ENCODE measurements at places on chromosomes 3 and 15. TPM values are rescaled to one million over a fixed set of nuclear protein-coding genes. Genes with fewer than 3 reads are reported as not detected.

GRCh38 chr15:89912674-89913396 is at the start of gene ARPIN:
TSS of gene ARPIN (minus strand) at chr15:89912952. CDS start at chr15:89912835, 117 bp downstream.
- H3K4me1 ChIP-seq, result no peaks in the 10 kb centered on the region
- H3K4me3 ChIP-seq, result no peak within 1 kb of the TSS
- DNase-seq, result no peak

P2RY13 gene
- not detected for total RNA-seq

DNA sequence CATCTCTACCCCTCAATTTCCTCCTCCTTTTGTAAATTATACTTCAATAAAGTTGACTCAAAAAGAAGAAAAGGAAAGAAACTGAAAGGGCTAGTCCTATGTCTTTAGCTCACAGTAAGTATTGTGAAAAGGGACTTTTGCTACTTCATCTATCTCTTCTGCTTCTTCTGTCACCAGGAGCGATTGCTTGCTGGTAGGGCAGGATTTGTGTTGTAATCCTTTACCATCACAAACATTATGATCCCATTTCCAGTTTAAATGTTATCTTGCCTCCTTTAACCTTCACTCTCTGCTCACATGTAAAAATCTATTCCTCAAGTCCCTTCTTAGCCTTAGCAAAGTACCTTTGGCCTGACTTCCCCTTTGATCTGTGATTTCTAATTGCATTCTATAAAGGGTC is 537.1 kb downstream of the AGBL1 start:
- DNase-seq, result no peak
- no peaks in the 10 kb centered on the region for H3K27me3 ChIP-seq
- H3K4me1 ChIP-seq, result no peaks in the 10 kb centered on the region
- H3K27ac ChIP-seq, result no peak overlapping the region
- no peaks in the 10 kb centered on the region for H3K36me3 ChIP-seq

CSPG4 gene
- total RNA-seq, result 2.2 TPM

GRCh38 chr3:120846073-120846472 is 61.9 kb upstream of the STXBP5L start:
- DNase-seq, result no peak
- H3K36me3 ChIP-seq, result no peaks in the 10 kb centered on the region
- H3K4me1 ChIP-seq, result no peaks in the 10 kb centered on the region
- no peak overlapping the region for H3K4me3 ChIP-seq

DNA sequence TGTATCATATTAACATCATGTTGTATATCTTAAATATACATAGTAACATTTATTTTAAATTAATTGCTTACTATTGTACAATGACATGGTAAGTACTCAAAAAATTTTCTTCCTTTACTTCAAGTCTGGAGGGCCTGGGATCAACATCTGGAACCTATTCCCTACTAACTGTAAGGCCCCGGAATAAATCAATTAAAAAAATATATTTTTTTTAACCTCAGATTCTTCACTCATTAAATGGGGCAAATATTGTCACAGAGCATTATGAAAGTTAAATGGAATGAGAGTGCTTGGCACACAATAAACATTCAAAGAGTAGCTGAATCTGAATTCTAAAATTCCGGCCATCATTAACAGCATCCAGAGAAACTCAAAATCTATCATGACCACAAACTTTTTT is 16.5 kb downstream of the GSK3B start:
- H3K4me3 ChIP-seq, result no peak overlapping the region
- no peak for DNase-seq
- peaks cover 3% of the 10 kb centered on the region for H3K36me3 ChIP-seq
- peaks cover 3% of the 10 kb centered on the region for H3K4me1 ChIP-seq
- H3K27ac ChIP-seq, result no peak overlapping the region

DNA sequence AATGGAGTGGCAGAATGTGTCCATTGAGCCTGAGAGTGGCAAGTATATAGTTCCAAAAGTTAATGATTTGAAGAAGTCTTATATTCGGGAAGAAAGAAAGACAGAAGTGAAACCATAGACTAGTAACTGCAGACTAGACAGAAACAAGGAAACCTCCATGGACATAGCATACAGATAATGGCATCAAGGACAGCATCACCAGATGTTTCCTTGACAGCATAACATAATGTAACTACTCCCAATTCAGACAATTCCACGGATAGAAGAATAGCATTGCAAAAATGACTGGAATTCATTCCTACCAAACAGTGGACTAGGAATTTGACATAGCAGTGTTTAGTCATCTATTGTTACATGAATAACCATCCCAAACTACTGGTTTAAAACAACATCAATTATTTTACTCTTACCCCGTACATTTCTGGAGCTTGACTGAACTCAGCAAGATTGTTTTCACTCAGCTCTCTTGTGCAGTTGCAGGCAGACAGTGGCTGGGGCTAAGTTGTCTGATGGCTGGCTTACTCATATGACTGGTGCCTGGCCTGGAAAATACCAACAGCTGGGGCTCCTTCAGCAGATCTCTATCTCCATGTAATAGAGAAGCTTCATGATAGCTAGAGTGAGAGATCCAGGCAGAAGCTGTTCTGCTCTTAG is 109.7 kb upstream of the GADL1 start:
- no peaks in the 10 kb centered on the region for H3K27me3 ChIP-seq
- no peak for DNase-seq
- H3K36me3 ChIP-seq, result no peaks in the 10 kb centered on the region

CCR9 gene
- 2.3 TPM for total RNA-seq

LOXL1 gene
- total RNA-seq, result 0.11 TPM

GRCh38 chr3:50336452-50337174 is 4.0 kb downstream of the RASSF1 start:
- no peaks in the 10 kb centered on the region for H3K27me3 ChIP-seq
- H3K4me1 ChIP-seq, result peaks cover 10% of the 10 kb centered on the region

- no peaks in the 10 kb centered on the region for H3K36me3 ChIP-seq
- H3K4me3 ChIP-seq, result no peak overlapping the region
Observed at GRCh38 chr15:36361351-36361870, 218.0 kb upstream of the CDIN1 start.

PIF1 gene
- 36.9 TPM for total RNA-seq

DNA sequence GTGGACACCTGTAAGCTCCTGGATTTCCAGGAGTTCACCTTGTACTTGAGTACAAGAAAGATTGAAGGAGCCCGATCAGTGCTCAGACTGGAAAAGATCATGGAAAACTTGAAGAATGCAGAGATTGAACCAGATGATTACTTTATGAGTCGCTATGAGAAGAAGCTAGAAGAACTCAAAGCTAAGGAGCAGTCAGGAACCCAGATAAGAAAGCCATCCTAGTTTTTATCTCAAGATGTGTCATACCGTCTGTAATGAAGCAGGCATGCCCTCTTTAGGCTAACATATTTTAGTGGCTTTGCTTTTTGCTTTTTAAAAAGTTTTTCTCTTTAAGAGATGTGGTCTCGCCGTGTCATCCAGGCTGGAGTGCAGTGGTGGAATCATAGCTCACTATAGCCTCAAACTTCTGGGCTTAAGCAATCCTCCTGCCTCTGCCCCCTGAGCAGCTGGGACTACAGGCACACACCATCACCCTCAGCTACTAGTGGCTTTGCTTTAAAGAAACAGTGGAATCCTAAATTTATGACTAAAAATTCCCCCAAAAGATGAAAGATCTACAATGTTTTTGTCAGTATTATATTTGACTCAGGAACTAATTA is 28.1 kb downstream of the EXOG start:
- H3K27me3 ChIP-seq, result no peaks in the 10 kb centered on the region
- H3K4me3 ChIP-seq, result no peak overlapping the region
- H3K36me3 ChIP-seq, result peaks cover 6% of the 10 kb centered on the region
- DNase-seq, result no peak
- no peak overlapping the region for H3K27ac ChIP-seq

- no peak overlapping the region for H3K4me3 ChIP-seq
- H3K36me3 ChIP-seq, result no peaks in the 10 kb centered on the region
- no peaks in the 10 kb centered on the region for H3K27me3 ChIP-seq
- H3K27ac ChIP-seq, result no peak overlapping the region
Observed at GRCh38 chr3:28645149-28645548, 296.5 kb upstream of the AZI2 start.

- H3K4me1 ChIP-seq, result no peaks in the 10 kb centered on the region
- no peak overlapping the region for H3K4me3 ChIP-seq
- no peak overlapping the region for H3K27ac ChIP-seq
- no peaks in the 10 kb centered on the region for H3K27me3 ChIP-seq
Observed at GRCh38 chr15:39741258-39741657, 41.4 kb downstream of the FSIP1 start.

DNA sequence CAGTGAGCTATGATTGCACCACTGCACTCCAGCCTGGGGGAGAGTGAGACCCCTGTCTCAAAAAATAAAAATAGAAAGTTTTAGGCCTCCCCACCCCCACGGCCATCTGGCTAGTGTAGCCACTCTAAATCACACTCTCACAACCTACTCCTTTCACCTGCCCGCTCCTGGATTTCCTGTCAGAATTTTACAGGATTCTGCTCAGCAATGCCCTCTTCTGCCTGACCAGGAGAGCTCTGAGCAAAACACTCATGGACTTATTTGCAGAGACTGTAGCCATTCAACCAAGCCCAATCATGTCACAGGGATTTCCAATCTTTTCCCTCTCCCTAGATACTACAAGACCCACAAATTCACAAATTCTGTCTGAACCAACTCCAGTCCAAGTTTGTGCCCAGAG is 242.6 kb upstream of the TPRG1 start:
- no peak overlapping the region for H3K4me3 ChIP-seq
- no peaks in the 10 kb centered on the region for H3K4me1 ChIP-seq
- no peak overlapping the region for H3K27ac ChIP-seq
- DNase-seq, result no peak
- no peaks in the 10 kb centered on the region for H3K27me3 ChIP-seq

ZNF660 gene
- total RNA-seq, result 2.4 TPM

DNA sequence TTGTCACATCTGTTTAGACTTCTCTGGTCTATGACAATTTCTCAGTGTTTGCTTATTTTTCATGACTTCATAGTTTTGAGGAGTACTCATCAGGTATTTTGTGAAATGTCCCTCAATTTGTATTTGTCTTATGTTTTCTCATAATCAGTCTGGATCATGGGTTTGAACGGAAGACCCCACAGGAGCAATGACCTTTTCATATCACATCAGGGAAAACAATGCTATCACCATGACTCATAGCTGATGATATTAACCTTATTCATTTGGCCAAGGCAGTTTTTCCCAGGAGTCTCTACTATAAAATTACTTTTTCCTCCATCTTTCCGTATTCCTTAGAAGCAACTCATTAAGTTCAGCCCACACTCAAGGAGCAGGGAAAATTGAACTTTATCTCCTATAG is 32.7 kb downstream of the AADACL2 start:
- no peaks in the 10 kb centered on the region for H3K27me3 ChIP-seq
- no peaks in the 10 kb centered on the region for H3K36me3 ChIP-seq
- H3K4me1 ChIP-seq, result no peaks in the 10 kb centered on the region
- no peak overlapping the region for H3K4me3 ChIP-seq
- no peak overlapping the region for H3K27ac ChIP-seq

NOX5 gene
- total RNA-seq, result not detected

GOLGA8R gene
- not detected for total RNA-seq

DNA sequence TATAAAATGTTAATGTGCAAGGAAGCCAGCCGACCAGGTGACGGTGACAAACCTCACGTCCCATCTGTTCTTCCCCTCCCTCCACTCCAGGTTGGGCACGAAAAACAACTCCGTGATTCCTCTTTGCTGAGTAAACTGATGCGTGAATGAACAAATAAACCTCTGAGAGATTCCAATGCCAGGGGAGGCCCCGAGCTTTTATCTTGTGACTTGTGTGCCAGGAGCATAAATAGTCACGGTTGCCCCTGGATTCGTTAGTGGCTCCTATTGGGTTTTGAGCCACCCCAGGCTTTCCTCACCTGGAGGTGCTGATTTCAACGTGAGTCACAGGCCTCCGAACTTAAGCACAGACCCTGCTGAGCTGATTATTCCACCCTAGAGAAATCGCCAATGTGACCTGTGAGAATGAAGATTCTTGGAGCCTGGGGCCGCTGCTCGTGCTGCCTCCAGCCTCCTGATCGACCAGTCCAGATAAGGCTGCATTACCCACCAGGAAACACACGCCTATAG is 119.2 kb downstream of the SHQ1 start:
- no peak overlapping the region for H3K4me3 ChIP-seq
- no peaks in the 10 kb centered on the region for H3K36me3 ChIP-seq
- no peak for DNase-seq

DNA sequence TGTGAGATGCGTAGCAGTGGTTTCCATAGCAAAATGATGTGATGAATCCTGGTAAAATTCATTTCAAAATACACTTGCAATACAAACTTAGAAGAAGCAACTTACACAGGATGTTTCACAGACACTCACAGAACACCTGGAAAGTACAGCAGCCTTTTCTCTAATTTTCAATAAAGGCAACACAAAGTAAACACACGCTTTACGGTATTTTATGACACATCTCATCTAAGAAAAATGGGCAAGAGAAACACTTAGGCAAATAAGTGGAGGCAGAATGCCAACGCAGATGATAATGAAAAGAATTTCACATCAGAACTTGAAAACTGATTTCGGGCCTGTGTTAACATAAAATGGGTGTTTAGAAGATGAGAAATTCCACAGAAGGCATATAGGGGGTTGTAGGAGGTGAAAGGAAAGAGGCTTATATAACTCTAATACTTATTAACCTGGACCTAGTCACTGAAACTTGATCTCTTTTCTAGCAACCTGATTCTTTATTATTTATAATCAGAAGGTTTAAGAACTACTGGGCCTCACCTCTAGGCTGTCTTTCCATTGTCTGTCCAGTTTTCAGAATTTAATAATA is 25.6 kb upstream of the MAP3K13 start:
- no peaks in the 10 kb centered on the region for H3K36me3 ChIP-seq
- DNase-seq, result no peak

DNA sequence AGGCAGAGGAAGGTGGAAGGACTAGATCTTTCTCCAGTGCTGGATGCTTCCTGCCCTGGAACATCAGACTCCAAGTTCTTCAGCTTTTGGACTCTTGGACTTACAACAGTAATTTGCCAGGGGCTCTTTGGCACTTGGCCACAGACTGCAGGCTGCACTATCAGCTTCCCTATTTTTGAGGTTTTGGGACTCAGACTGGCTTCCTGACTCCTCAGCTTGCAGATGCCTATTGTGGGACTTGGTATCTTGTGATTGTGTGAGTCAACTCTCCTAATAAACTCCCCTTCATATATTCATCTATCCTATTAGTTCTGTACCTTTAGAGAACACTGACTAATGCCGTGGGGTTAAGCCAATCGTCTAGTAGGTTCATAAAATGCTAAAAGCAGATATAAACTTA is 8.8 kb upstream of the B3GNT5 start:
- no peaks in the 10 kb centered on the region for H3K4me1 ChIP-seq
- H3K27me3 ChIP-seq, result no peaks in the 10 kb centered on the region
- no peaks in the 10 kb centered on the region for H3K36me3 ChIP-seq
- DNase-seq, result no peak

DNA sequence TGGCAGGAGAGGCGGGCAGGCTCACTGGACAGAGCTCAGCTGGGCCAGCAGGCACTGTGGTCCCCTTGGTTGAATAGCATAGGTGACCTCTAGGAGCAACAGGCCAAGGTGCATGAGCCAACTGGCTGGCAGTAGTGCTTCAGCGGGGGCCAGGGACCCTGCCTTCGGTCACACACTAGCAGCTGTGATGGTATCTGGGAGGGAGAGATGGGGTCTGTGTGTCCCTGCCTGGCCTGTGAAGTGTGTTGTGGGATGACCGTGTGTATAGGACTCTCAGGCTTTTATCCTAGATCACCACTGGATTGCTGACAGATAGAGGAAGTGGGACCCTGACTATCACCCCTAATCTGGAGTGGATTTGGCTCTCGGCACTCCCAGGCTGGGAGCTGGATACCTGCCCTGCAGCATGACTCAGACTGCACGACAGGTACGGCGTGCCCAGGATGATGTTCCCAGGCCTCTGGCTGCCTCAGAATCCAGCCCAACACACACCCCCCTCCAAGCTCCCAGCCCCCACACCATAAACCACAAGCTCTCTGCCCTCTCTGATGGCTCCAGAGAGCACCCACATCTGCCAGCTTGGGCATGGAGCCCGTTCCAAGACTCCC is 7.8 kb downstream of the RPS17 start:
- H3K4me1 ChIP-seq, result peaks cover 10% of the 10 kb centered on the region
- H3K27me3 ChIP-seq, result no peaks in the 10 kb centered on the region
- DNase-seq, result no peak
- H3K36me3 ChIP-seq, result peaks cover 31% of the 10 kb centered on the region
- no peak overlapping the region for H3K27ac ChIP-seq
- H3K4me3 ChIP-seq, result no peak overlapping the region

TM4SF18 gene
- not detected for total RNA-seq
